ENCODE measurements at places on chromosomes 1 and 21. TPM values are rescaled to one million over a fixed set of nuclear protein-coding genes. Genes with fewer than 3 reads are reported as not detected.

DCST1 gene
- total RNA-seq: not detected

FAM163A gene
- not detected for total RNA-seq

APOBEC4 gene
- total RNA-seq: not detected

LORICRIN gene
- not detected for total RNA-seq

OR2G6 gene
- total RNA-seq: not detected

RHCE gene
- 0.54 TPM for total RNA-seq

USF1 gene
- total RNA-seq: 62.2 TPM

IL12RB2 gene
- total RNA-seq: not detected

AKR1A1 gene
- 122 TPM for total RNA-seq

HES4 gene
- total RNA-seq: 1.4 TPM

NBPF4 gene
- total RNA-seq: not detected

SELENBP1 gene
- total RNA-seq: 21.1 TPM

MAST2 gene
- total RNA-seq: 14.2 TPM

DNAJC6 gene
- total RNA-seq: 0.18 TPM

DONSON gene
- 16.7 TPM for total RNA-seq

ARHGAP29 gene
- 45.3 TPM for total RNA-seq

OR6N1 gene
- not detected for total RNA-seq

NPR1 gene
- total RNA-seq: not detected

RNU1-3 gene
- under 0.01 TPM for total RNA-seq

FCGR2B gene
- total RNA-seq: not detected

PRRX1 gene
- total RNA-seq: 65.4 TPM

SLAMF7 gene
- not detected for total RNA-seq

GBP6 gene
- total RNA-seq: not detected

ACADM gene
- 8.6 TPM for total RNA-seq

CFAP74 gene
- total RNA-seq: not detected

KCNK2 gene
- 86.9 TPM for total RNA-seq

OR2M3 gene
- total RNA-seq: not detected

RIPK4 gene
- under 0.01 TPM for total RNA-seq

VANGL1 gene
- 7.5 TPM for total RNA-seq

AVPR1B gene
- not detected for total RNA-seq

TMEM81 gene
- total RNA-seq: 1.8 TPM

BMP8A gene
- not detected for total RNA-seq

CHODL gene
- total RNA-seq: under 0.01 TPM

GSTM1 gene
- not detected for total RNA-seq

TGFB2 gene
- total RNA-seq: 5.3 TPM

SELL gene
- not detected for total RNA-seq

ANKRD65 gene
- not detected for total RNA-seq

Measured in IMR-90 (cell line).